Urinary bladder (tissue), 4 donors: ENCODE measurements at places on chromosomes 2 and 18. TPM values are rescaled to one million over a fixed set of nuclear protein-coding genes. Genes with fewer than 3 reads are reported as not detected.

DNA sequence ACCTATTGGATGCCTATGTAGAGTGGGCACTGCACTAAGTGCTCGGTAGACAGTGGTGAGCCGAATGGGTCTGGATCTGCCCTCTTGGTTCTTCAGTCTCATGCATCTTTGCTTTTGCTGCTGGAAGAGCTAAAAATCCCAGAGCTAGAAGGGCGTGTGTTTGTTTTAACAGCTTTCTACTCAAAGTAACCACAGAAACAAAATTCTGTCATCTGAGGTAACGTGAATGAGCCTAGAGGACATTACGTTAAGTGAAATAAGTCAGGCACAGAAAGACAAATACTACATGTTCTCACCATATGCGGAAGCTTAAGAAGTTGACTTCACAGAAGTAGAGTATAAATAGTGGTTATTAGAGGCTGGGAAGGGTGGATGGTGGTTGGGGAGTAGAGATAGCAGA is 119.8 kb downstream of the PLB1 start:
- no peak for DNase-seq

DNA sequence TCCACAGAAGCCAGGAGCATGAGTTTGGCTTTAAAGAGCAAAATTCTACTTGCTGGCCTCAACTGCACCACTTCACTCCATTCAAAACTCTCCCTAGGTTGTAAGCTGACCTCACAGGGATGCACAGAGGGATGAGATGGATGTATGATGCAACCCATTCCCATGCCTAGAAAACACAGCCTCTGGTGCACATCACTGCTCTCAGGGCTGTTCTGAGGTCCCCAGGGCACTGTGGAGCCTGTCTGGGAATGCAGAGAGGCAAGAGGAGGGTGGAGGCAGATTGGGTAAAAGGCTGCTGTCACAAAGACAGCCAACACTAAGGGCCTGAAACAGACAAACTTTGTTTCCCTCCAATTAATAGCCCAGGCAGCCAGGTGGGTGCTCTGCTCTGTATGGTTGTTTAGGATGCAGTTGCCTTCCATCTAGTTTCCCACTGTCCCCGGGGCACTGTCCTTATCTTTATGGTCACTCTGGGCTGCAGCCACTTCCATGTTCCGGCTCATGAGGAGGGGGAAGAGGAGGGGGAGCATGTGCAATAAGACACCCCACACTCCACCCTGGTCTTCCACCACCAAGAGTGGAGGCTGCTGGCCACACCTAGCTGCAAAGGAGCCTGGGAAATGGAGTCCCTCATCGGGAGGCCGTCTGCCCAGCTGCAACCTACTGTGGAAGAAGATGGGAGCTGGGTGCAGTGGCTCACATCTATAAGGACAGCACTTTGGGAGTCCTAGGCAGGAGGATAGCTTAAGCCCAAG is 7.0 kb downstream of the GPR45 start:
- no peak for DNase-seq

- no peak for DNase-seq
These were observed 5.8 kb upstream of the TWSG1 start for GRCh38 chr18:9328776-9329175.

DNA sequence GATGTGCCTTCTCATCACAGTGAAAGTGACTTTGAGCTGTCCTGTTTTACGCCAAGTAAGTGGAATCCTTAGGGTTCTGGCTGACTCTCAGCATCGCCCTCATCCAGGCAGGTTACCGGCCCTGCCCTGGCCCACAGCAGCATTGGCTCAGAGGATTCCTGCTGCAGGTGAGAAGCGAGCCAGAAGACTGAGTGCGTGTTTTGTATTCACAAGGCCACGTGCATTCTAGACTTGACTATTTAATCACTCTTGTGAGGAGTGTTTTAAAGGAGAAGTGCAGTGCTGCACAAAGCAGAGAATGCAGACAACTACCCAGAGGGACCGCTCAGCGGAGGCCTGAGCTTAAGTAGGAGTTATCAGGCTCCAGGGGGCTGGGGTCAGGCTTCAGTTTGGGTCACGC is 48.3 kb downstream of the LAMA3 start:
- no peak for DNase-seq

Gene LIMS4
- not detected for total RNA-seq

DNA sequence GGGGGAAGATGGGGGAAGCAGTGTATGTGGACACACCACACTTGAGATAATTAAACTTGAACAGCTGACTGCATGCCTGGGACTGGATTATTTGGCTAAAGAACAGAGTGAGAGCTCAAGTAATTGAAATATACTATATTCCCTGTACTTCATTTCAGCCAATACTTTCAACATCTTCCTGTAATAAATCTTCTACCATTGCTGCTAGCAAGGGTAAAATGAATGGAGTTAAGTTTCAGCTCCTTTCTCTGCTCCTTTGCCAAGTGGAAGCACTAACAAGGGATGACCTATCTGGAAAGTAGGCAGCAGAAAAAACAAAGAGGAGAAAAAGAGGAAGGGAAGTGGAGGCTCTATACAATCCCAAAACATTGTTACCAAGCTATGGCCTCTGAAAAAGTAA is 50.9 kb downstream of the MMADHC start:
- DNase-seq, result no peak

- no peak for DNase-seq
These were observed 6.4 kb downstream of the CELF4 start for GRCh38 chr18:37559194-37559593.

- DNase-seq, result no peak
These were observed 15.5 kb downstream of the GYPC start for GRCh38 chr2:126671488-126671887.

Gene RAB27B
- 19.8 TPM for total RNA-seq

DNA sequence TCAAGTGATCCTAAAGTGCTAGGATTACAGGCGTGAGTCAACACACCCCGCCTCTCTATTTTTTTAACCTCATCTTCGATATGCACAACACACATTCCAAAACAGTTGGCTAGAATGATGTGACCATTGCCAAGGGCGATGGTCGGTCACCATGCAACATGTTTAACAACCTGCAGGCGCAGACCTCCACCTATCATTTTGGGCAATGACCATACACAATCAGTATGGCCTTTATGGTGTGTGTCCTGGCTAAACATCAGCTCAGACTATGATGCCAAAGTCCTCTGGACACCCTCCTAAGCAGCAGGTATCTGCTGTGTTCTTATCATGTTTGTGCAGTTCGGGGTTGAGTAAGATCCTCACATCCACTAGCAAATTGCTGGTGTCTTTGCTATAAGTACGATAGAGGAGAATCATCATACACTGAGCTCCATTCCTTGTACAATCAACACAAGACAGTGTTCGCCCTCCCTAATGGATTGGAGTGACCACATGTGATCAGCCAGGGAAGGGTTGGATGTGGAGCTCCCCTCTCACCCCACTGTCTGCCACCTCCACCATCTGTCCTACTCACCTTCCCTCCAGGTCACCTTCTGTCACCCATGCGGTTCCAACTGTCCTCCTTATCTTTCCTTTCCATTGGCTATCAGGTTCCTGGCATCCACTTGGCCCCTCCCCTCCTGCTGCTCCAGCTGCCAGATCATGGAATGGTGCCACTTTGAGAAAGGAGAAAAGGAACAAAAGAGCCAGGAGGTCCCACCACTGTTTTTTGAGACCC is 7.9 kb upstream of the RNF152 start:
- no peak for DNase-seq

- no peak for DNase-seq
These were observed 68.4 kb upstream of the MFF start for GRCh38 chr2:227256605-227257004.

DNA sequence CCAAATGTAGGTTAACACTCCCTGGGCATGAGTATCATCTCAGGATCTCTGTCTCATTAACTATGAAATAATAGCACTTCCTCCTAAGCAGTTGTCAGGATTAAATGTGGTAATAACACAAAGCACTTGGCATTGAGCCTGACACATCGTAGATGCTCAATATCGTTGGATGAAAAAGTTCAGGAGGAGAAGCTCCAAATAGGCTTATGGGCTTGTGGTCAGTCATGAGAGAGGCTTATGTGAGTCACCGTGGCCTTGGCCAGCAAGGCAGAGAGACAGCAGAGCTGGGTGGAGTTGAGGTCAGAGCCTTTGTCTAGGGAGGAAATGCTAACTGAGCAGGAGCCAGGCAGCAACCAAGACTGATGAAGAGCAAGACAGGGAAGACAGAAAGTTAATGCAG is 68.3 kb upstream of the PPM1B start:
- no peak for DNase-seq
